Activated CD8-positive, alpha-beta T cell treated with anti-CD3 and anti-CD28 coated beads, Interleukin-2, amount 10 ng/mL, durations not matched to agents 7 days and 5 days (primary cell): ENCODE measurements at places on chromosomes 1 and 21.

GRCh38 chr21:18655931-18656330 lies 252.3 kb upstream of the TMPRSS15 start:
- no peak for DNase-seq

DNA sequence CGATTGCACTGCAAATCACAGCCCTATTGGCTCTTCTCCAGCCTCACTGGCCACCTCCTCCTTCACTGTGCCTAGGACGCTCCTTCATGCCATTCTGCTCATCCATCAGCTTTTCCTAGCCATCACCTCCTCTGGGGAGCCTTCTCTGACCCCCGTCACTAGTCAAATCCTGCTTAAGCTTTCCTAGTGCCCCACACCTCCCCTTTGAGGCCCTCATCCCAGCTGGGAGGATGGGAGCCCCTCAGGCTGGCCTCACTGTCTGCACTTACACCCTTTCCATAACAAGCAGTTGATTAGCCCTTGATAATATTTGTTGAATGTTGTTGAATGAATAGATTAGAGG lies 50.7 kb downstream of the KLHDC7A start:
- no peak for DNase-seq

DNA sequence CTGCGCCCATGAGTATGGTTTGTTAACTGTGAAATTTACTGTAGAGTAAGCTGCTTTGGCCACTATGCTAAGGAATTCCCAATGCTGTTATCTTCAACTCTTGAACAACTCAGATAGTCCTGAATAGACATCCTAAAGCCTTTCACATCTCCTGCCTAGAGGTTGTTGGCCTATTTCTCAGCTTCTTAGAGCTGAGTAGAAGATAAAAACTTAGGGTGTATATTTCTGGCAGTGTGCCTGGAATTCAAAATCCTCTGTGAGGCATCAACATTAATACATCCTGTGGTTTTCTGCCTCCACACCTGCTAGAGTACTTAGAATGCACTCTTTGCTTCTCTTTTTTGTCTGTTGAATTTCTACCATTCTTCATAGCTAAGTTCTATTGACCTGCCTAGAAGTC lies 45.8 kb upstream of the RC3H1 start:
- no peak for DNase-seq

GRCh38 chr1:8873506-8874229 lies 4.8 kb downstream of the ENO1 start:
- DNase-seq = peak; percentile 77

DNA sequence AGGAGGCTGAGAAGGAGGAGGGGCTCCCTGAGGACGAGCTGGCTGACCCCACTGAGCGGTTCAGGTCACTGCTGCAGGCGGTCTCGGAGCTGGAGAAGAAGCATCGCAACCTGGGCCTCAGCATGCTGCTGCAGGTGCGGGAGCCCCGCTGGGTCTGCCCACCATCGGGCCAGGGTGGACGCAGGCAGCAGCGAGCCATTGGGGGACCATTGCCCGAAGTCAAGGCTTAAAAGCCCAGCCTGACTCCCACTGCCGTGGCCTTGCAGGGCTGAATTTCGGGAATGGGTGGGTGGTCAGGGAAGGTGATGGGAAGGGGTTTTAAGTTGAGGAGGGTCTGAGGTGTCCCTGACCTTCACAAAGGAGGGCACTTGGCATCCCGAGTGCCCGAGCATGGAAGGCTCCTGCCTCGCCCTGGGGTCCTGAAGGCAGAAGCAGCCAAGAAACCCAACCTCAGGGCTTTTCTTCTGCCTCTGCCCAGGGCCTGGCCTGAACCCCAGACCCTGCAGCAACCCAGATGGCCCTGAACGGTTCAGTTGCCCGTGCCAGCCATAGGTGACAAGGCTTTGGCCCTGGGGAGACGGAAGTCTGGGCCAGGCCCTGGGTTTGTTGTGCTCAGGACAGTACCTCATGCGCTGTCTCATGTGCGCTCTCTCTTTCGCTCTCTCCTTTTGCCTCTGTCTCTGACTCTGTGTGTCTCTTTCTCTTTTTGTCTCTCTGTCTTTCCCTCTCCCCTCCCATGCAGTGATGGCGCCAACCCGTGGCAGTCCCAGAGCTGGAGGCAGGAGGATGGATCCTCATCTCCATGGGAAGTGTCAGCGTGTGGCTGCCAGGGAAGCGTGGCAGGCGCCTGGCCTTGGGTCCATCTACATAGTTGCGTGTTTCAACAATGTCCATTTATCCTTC lies 6.2 kb downstream of the RNF187 start:
- no peak for DNase-seq

DNA sequence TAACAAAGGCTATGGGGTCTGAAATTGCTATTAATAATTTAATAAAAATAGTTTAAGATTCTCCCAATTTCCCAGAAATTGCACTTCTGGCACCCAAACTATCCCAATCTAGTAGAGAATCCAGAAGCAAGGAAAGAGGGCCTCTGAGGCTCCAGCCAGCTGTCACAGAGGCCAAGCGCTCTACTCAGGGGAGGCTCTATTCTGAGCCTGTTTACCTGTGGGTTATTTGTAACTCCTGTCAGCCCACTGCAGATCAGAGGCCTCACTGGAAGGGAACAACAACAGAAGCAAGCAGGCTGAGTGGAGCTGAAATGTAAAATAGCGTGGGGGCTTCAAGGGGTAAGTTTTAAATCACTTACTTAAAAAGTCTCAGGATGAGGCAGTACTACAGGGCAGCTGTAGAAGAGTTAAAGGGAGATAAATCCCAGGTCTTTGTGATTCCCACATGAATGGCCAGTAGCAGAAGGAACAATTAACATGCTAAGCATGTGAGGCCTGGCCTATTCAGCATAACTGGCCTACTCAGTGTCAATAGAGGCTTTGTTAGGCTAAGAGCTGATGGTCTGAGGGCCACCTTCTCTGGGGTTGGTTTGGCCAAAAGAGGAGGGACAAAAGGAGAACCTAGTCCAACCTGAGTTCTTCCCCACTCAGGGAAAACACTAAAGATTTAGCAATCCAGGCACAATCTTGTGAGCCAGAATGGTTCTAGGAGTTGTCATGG lies 12.8 kb downstream of the ZNF687 start:
- DNase-seq = no peak

- no peak for DNase-seq
Measured at GRCh38 chr1:184289825-184290550, 96.8 kb upstream of the C1orf21 start.

- DNase-seq = no peak
Measured at GRCh38 chr21:41325138-41325912, 8.7 kb downstream of the FAM3B start.

DNA sequence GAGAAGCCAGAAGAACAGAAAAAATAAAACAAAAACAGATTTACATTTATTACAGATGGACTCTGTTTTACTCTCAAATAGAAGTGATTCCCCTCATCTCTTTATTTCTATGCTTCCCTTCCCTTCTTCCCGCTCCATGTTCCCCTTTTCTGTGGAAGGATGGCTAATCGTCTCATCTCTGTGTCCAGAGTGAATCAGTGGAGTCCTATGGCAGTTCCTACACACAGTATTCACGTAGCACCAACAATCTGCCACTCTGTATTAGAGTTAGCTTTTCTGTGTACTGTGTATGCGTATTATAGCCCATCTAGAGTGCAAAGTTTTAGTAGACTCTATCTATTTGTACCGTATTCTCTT lies 6.8 kb upstream of the ERO1B start:
- DNase-seq = no peak

- no peak for DNase-seq
Measured at GRCh38 chr1:198880818-198881597, 242.2 kb downstream of the PTPRC start.

DNA sequence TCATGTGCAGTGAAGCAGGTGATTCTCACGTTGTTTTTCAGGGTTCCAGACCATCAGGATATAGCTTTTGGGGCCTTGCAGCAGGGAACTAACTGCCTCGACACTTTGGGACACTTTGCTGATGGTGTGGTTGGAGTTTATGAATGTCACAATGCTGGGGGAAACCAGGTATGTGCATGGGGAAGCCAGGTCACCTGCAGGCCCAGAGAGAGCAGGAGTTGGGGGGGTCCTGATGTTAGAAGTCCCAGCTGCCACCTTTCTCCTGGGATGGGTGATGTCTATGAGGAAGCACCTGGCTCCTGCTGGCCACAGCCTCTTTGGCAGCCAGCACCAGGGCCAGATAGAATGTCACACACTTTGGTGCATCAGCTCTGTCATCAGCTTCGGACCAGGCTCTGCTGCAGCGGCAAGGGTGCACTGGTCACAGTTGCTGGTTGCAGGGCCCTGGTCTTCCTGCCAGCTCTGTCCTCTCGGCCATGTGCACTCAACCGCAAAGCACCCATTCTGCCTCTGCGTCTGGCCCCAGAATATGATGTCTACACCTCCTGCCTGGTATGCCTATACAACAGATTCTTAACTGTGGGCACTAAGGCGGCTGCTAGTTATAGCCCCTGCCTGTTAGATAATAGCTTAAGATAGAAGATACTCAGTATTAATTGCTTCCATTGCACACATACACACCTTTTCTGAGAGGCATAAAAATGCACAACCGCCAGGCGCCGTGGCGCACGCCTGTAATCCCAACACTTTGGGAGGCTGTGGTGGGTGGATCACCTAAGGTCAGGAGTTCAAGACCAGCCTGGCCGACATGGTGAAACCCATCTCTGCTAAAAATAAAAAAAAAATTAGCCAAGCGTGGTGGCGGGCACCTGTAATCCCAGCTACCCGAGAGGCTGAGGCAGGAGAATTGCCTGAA lies 160.7 kb downstream of the PGBD5 start:
- DNase-seq = no peak

- DNase-seq = no peak
Measured at GRCh38 chr1:18794561-18794960, 64.9 kb downstream of the TAS1R2 start.

GRCh38 chr1:99728494-99729235 lies 37.8 kb downstream of the FRRS1 start:
- no peak for DNase-seq
